ENCODE measurements at places on chromosomes 11 and 22. TPM values are rescaled to one million over a fixed set of nuclear protein-coding genes. Genes with fewer than 3 reads are reported as not detected.

APOA4 gene
- total RNA-seq = not detected

ADAMTS15 gene
- total RNA-seq = 0.11 TPM

CRYBB3 gene
- total RNA-seq = 0.72 TPM

CCDC116 gene
- 0.79 TPM for total RNA-seq

B4GALNT4 gene
- total RNA-seq = 1.1 TPM

RCE1 gene
- total RNA-seq = 23.0 TPM

SEPTIN3 gene
- total RNA-seq = 0.42 TPM

TSSK2 gene
- not detected for total RNA-seq

CD3D gene
- 433 TPM for total RNA-seq

ARHGAP32 gene
- total RNA-seq = 2.5 TPM

KRTAP5-7 gene
- not detected for total RNA-seq

SVIP gene
- 42.4 TPM for total RNA-seq

INS gene
- total RNA-seq = not detected

IL17REL gene
- total RNA-seq = not detected

DRG1 gene
- total RNA-seq = 71.9 TPM

KIAA1671 gene
- 10.0 TPM for total RNA-seq

PGM2L1 gene
- total RNA-seq = 8.6 TPM

TMEM191C gene
- 5.1 TPM for total RNA-seq
